ENCODE measurements at places on chromosomes 13 and 19. TPM values are rescaled to one million over a fixed set of nuclear protein-coding genes. Genes with fewer than 3 reads are reported as not detected.

GRCh38 chr13:113901231-113901630 lies 37.4 kb upstream of the GAS6 start:
- DNase-seq = no peak

- DNase-seq = peak; percentile 15
Observed at GRCh38 chr13:39952249-39953233, 297.1 kb downstream of the COG6 start.

DNA sequence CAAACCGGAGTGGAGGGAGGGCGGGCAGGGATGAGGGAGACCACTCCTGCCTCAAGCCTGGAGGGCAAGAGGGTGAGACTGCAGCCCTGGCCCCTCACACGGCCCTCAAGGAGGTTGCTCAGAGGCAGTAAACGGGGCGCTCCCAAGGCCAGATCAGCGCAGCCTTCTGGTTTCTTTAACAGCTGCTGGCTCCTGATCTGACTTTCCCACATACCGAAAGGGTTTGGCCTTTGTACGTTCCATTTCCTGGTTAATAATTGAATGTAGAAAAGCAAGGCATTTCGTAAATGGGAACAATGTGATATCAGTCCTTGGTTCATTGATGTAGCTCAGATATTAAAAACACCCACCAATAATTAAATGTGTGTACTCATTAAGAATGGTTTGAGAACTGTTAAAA lies 71.5 kb downstream of the GGACT start:
- no peak for DNase-seq

DNA sequence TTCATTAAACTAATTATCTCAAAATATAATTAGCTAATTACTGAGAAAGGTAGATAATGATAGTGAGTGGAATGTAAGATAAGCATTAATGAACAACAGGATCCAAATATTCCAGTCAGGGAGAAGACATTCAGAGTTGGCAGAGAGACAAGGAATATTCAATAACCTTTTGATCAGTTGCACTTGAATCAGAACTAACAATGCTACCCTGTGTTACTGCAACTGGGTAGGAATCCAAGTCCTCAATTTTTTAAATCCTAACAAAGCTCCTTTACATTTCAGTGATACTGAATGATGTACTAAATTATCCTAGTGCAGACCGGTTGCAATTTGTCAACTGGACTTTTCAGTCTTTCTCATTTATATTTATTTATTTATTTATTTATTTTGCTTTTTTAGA lies 107.1 kb upstream of the MIR17HG start:
- DNase-seq = no peak

DNA sequence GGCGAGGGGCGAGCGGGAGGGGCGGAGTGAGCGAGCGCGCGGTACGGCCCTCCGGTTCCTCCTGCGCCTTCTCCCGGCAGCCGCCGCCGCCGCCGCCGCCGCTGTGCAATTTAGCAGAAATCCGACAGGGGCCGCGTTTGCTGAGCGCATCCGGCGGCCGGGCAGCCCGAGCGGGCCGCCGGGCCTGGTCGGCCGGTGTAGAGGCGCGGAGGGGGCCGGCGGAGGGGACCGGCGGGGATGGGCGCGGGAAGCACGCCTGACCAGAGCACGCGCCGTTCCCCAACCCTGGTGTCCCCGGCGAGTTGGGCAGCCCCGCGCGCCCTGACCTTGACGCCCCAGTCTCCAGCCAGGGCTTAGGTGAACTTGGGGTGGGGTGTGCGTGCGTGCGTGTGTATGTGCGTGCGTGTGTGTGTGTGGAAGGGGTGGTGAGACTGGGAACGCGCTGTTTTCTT lies 144.5 kb upstream of the ZNF536 start:
- DNase-seq = peak; percentile 6

- no peak for DNase-seq
Observed at GRCh38 chr13:77034881-77035280, 7.9 kb upstream of the FBXL3 start.

DNA sequence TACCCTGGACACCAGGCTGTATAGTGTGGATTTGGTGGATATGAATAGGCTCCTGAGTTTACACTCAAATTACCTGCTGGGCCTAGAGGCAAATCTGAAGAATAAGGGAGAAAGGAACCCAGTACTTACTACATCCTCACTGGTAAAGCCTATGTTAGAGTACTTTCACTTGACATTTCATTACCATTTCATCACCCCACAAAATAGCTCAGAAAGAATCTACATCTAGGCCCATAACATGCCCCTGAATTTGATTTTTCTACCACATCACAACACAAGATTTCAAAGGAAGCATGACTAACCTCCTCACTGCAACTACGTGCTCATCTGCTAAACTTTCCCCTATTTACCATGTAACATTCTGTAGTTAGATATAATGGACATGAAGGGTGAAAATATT lies 43.3 kb downstream of the VWA8 start:
- no peak for DNase-seq

The A1BG gene
- 54.7 TPM for polyA plus RNA-seq

Data from naive B cell (primary cell).